ENCODE measurements at places on chromosomes 7 and 10. TPM values are rescaled to one million over a fixed set of nuclear protein-coding genes. Genes with fewer than 3 reads are reported as not detected.

- DNase-seq = peak; percentile 56
These were observed 1.3 kb downstream of the CNNM1 start for GRCh38 chr10:99330347-99330924.

- no peak for DNase-seq
These were observed 56.0 kb upstream of the MACROH2A2 start for GRCh38 chr10:69996611-69997010.

GRCh38 chr10:124589491-124590041 is 127.9 kb downstream of the LHPP start:
- peak; percentile 57 for DNase-seq

DNA sequence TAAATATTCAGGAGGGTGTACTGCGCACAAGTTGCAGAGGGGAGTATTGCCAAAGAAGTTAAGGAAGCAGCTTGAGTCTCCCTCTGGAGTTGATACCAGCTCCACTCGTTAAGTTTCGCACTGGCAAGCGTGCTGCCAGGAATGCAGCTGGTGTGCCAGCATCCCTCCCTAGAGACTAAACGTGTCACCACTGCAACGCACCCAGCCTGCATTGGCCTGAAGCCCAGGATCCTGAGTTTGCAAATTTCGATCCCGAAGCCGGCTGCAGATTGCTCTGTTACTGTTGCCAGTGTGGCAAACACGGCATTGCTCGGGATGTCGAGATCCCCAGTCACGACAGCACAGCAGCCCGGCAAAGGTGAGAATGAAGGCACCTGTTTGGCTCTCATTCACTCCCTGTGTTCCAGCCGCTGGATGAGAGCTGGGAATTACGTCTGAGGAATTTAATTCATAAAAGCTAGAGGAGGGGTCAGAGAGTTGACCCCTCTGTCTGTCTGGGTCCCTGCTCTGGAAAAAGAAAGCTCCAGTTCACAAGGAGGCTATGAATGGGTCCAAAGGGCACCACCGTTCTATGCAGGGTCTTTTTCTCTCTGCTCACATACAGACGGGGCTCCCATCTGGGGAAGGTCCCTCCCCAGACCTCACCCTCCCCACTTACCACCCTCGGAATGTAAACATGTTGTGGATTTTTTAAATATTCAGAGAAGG is 61.0 kb downstream of the NRP1 start:
- peak; percentile 60 for DNase-seq

GRCh38 chr7:99409192-99409572 is 413 bp downstream of the BUD31 start:
- DNase-seq = no peak

DNA sequence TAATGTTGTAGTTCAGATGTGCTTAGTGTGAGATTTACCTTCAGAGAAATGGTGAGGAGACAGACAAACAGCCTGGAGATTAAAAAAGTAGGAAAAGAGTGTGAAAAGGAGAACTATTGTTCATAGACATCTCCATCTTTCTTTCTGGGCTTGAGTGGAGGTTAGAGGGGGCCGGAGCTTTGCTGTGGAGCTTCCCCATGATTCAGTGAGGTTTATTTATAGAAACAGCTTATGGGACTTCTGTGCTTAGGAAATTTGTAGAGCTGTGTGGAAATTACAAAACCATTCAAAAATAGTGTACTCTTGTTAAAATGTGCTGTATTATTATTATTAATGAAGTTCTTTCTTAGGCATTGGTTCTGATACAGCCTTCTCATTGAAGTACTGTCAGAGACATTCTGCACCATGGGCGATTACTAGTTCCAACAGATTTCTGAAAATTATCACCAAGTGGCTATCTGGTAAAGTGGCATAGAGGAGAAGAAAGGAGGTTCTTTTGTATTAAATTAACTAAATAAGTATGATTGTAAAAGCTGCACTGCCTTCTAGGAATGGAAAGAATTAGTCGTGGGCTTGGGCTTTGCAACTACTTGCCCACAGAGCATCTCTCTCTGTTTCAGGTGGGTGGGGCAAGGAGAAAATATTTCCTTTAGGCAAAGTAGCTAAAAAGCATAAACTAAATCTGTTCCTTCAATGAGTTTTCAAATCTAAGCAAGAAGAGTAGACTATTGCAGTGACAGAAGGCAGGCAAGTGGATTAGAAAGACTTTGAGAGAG is 8.7 kb upstream of the TCAF1 start:
- DNase-seq = no peak

Gene NRP1
- 96.5 TPM for total RNA-seq

Gene SLC26A3
- total RNA-seq = not detected

Data from adrenal gland (tissue), 19 donors.